Brain microvascular endothelial cell (primary cell): ENCODE measurements at places on chromosomes 12 and 14.
A peak's percentile ranks its signal among the peaks of the same experiment; 100 is the strongest.

DNA sequence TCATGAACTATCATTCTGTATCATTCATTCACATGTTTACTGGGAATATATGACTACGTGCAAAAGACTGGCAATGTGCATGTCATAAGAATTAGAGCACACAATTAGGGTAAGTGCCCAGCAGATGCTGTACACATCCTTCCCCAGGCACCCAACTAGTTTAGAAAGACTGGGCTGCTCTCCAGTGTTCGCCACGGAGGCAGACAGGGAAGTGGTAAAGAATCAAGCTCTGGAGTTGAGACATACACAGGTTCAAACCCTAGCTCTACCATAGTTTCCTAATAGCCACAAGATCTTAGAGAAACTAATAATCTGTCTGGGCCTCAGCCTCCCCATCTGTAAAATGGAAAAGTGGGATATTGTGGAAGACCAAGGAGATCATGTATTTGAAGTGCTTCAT, 6.8 kb downstream of the TMCC3 start:
- no peak for DNase-seq

- DNase-seq = no peak
Measured at GRCh38 chr12:8950221-8950527, 729 bp upstream of the M6PR start.

DNA sequence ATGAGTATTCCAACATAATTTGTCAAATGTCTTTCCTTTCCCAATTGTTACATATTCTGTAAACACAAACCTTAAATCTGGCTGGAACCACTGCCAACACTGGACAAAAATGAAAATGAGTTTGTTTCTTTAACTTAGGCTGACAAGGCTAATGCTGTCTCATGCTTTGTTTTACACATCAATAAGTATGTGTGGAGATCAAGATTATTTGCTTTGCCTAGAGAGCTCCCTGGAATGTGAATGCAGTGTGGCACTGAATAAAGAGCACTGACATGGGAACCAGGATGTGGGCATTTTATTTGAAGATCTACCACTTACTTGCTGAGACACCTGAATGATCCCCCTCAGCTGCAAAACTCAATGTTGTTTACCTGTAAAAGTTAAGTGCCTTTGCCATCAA, 61.7 kb downstream of the RALGAPA1 start:
- no peak for DNase-seq

- no peak for DNase-seq
Measured at GRCh38 chr12:62618319-62618718, 151.7 kb downstream of the MON2 start.

- no peak for DNase-seq
Measured at GRCh38 chr12:89247541-89247942, 104.8 kb downstream of the DUSP6 start.

DNA sequence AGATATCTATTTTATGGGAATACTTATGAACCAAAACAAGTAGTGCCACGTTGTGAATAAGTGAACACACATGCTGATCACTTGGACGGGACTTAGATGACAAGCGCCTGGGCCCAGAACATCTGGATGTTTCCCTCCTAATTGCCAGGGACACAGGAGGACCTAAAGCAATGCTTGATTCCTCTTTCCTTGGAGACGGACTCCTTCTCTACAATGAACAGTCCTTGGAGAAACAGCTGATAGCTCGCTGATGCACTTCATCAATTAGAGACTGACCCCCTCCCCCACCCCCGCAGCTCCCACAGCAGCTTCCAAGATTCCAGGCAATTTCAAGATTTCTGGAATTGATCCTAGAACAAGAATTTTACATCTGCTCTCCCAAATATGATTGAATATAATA, 86.4 kb downstream of the ST8SIA1 start:
- DNase-seq = no peak

DNA sequence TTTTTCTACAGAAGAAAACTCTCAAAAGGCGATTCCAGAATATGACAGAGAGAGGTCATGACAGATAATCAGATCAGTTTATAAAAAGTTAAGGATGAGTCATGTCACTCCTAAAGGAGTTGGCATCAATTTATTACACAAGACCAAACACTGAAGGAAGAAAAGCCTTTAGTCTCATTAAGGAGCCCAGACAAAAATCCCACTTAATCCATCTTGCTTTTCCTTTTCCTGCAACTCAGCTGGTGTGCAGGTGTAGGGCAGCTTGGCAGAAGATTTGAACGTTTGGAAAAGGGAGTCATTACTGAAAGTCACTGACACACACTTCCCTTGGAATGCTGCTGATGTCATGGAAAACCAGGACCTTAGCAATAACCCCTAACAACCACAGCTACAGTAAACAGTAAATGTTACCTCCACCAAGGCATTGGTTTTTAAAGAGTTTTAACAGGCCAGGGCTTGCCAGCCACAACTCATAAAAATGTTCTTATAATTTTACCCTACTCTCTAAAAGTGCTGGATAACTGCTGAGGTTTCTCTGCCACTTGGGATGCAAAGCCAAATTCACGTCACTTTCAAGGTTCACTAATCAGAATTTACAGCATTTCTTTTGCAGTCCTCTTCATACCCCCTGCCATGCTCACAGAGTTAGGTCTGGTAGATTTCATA, 320.6 kb downstream of the RAD51B start:
- peak; percentile 94 for DNase-seq

GRCh38 chr12:4506430-4506829, 32.3 kb upstream of the RAD51AP1 start:
- no peak for DNase-seq

DNA sequence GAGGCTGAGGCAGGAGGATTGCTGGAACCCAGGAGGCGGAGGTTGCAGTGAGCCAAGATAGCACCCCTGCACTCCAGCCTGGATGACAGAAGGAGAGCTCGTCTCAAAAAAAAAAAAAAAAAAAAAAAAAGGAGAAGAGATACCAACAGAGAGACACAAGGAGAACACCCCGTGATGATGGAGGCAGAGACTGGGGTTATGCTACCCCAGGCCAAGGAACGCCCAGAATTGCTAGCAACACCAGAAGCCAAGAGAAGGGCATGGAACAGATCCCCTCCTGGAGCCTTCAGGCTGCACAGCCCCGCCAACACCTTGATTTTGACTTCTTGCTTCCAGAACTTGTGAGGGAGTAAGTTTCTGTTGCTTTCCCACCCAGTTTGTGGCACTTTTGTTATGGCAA, 148.0 kb upstream of the FOXN3 start:
- DNase-seq = no peak

- DNase-seq = no peak
Measured at GRCh38 chr12:118743896-118744700, 237.2 kb upstream of the SRRM4 start.

- no peak for DNase-seq
Measured at GRCh38 chr12:94266796-94267536, 118.6 kb downstream of the PLXNC1 start.
